ENCODE measurements at places on chromosomes 16 and 17.

DNA sequence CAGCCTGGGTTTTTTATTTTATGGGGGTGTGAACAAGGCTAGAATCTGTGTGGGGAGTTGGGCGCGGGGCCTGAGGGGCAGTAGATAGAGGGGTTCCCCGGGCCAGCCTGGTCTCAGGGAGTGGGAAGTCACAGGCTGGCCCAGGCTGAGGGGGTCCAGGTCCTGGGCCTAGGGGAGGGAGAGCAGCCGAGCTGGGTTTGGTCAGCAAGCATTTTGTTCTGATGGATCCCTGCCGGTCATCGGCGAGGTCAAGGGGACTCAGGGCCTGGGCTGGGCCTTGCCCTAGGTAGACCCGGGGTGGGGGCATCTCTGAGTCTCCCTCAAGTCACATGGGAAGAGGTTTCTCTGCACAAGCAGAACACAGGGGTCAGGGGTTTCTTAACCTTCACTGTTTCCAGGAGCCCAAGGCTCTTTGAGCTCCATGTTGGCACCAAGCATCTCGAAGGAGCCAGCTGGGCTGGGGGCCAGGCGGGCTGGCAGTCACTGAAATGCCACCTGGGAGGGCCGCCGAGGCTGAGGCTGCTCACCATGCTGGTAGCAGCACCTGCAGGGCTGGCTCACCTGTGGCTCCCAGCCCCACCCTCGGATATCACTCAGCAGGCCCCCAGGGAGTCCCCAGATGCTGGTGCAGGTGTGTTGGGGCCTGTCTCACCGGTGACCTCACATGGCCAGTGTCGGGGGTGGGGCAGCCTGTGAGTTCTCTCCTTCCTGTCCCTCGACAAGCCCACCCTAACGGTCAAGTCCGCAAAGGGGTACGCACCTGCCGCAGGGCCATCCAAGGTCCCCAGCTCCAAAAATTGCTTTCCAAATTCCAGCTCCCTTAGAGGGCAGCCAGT, 41.0 kb downstream of the SLC7A5 start:
- no peak for DNase-seq

- DNase-seq, result no peak
Measured at GRCh38 chr16:25155553-25156460, 44.3 kb downstream of the LCMT1 start.

- no peak for DNase-seq
Measured at GRCh38 chr17:13776027-13776551, 174.4 kb upstream of the HS3ST3A1 start.

DNA sequence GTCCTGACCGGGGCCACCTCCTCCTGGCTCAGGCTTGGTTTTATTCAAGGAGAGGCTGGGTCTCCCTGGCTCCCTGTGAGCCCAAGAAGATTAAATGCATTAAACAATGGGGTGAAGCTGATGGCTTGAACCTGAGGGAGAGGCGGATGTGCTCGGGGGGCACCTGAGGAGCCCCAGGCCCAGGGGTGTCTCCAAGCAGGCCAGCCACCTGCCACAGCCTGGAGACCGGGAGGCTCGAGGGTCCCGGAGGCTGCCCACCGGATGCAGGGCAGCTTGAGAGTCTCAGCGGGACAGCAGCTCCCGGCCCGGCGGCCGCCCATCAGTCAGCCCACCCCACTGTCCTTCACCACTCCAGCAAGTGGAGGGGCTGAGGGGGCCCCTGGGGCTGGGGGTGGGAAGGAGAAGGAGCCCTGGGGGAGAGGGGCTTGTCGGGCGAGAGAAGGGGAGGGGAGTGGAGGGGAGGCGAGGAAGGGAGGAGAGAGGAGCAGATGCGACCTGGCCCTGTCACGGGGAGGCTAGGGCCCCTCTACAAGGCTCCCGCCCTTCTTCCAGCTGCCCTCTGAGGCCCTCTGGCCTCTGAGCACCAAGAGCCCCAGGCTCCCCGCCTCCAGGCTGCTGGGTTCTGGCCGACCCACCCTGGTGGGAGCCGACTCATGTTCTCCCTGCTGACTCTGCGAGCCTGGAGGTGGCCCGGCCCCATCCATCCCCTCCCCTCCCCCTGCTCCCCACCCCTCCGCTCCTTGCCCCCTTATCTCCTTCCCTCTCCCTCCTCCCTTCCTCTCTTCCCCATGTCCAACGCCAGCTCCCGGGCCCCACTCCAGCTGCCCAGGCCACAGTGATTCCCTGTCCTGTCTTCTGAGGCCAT, 13.2 kb downstream of the CD7 start:
- DNase-seq, result no peak

DNA sequence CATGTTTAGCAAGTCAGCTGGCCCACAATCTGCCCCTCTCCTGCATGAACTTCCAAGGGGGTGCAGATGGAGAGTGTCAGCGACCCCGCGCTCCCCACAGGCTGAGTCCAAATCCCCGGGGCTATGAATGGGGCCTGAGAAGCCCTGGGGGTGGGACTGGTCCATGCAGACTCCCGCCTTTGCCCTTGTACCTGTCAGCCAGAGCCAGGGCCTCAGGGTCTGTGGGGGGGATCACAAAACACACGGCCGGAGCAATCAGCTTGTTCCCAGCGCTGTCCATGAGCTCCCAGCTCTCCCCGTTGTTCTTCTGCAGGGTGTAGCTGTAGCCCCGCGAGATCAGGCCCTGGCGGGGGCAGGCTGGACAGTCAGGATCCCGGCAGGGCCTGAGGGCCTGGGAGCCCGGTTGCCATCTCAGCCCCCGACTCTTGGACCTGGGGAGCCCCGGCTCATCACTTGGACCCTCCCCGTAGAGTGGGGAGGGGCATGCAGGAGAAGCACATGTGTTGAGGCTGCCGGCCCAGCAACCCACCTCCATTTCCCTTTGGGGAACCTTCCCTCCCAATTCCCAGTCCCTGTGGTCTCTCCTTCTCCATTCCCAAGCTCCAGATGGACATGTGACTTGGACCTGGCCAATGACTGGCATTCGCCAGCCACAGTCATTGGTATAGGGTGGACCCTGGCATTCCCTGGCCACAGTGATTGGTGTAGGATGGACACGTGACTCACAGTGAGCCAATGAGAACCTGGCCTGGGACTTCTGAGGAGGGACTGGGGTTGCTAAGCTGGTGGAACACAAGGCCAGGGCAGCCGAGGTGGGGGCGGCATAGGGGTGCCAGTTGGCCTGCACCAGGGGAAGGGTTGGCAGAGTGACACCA, 42.4 kb downstream of the PPL start:
- no peak for DNase-seq

GRCh38 chr17:43644081-43644480, 17.6 kb downstream of the MEOX1 start:
- no peak for DNase-seq

DNA sequence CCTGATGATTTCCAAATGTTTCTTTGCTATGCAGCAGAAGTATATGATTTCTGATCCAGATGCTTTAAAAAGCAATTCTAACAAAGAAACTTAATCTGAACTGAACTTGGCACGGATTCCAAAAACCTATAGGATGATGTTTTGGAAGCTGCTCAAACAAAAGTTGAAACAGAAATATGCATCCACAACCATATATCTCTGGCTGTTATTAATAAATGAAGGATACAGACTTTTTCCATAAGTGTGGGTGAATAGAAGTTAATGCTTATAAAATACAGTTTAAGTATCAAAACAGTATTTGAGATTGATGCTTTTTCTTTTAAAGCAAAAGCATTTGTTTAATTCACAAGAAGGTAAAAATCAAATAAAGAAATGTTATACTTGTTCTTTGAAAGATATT, 27.9 kb upstream of the NACA2 start:
- no peak for DNase-seq

GRCh38 chr16:70758786-70759185, 42.2 kb downstream of the VAC14 start:
- no peak for DNase-seq

- DNase-seq, result no peak
Measured at GRCh38 chr16:84756830-84757229, 57.0 kb downstream of the USP10 start.

- DNase-seq, result no peak
Measured at GRCh38 chr16:11949527-11949926, 7.7 kb upstream of the NPIPB2 start.

GRCh38 chr16:30031477-30031918, 427 bp upstream of the TLCD3B start:
- DNase-seq, result no peak

DNA sequence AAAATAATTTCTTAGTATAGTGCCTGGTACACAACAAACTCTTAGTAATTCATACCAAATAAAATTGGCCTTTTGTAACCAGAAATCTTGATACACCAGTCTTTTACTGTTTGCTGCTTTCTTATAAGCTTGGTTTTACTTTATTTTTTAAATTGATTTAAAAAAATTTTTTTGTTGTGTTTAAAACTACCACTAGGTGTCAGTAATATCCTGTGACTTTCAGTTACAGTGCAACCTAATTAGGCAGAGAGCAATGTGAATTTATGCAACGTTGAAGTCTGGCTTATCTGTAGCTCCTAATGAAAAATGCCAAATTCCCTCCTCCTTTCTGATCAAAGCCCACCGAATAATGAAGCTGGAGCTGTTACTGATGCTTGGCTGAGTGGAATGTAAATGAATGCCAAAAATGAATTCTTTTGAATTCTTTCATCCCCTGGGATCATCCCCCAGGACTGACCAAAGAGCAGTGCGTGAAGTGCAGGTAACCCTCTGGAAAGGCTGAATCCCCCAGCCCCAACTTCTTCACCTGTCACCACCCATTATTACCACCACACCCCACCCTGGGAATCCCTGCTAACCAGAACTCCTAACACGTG, 3.8 kb downstream of the ERCC4 start:
- no peak for DNase-seq

DNA sequence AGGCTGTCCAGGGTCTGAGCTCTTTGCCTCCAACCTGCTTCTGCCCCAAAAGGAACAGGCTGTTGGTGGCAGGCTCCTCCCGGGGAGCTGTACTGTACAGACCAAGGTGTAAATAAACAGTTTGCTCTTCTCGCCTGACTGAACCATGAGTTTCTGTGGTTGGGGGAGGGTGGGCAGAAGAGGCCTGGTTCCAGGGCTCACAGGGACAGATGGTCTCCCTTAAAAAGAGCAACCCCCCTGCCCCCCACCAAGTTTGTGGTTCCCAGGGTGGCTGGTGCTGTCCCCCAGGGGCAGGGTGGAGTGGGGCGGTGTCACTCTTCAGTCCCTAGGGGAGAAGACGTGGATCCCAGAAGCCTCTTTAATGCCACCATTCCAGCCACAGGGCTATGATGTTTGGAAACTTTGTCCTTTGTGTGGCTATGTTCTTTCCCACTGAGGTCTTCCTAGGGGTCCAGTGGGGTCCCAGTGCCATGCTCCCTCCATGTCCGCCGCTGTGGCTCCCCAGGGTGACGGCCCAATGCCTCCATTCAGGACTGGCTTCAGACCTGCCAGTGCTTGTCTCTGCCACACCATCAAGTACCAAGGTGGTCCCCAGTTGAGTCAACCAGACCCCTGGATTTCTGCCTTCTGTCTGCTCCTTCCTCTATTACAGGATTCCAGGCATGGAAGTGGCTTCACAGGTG, 146.7 kb downstream of the RAB11FIP4 start:
- no peak for DNase-seq

Measured in stimulated activated CD8-positive, alpha-beta memory T cell treated with anti-CD3 and anti-CD28 coated beads, Interleukin-2, amount 100 ng/mL, for 48 hours (primary cell).